T-cell (primary cell): ENCODE measurements at places on chromosomes 3 and 15.

- no peak for DNase-seq
Observed at GRCh38 chr3:25818335-25818734, 28.4 kb downstream of the OXSM start.

DNA sequence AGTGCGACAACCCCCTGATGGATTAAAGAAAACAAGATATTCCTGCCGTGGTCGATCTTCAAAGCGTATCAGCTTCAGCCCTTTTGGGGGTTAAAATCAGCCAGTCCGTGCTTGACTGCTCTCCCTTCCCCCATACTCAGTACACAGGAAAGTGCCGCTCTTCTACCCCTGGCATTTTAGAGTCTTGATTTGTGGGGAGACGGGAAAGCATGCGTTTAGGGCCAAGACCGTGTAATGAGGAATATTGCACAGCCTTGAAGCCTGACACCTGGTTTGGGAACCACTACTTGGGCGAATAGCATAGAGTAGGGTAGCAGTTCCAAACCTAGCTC, 540 bp upstream of the EDC3 start:
- DNase-seq: no peak

- DNase-seq: no peak
Observed at GRCh38 chr15:89333959-89334509, 590 bp downstream of the POLG start.

DNA sequence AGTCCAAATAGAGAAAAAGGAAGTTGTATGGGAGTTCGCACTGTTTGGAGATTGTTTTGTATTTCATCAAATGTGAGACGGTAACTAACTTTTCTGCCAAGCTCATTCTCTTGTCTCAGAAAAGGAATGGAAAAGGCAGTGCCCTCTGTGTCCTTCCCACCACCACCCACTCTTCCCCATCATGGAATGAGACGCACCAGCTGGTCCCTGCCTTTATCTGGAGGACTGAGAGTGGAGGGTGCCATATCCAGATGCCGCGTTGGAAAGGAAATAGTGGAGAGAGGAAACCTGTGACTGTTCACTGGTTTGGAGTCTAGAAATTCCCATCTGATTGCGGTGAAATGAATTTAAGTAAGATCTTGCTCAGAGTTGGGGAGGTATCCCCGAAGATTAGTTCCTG, 3.7 kb upstream of the CCK start:
- no peak for DNase-seq

GRCh38 chr15:67124911-67125588, 59.6 kb downstream of the SMAD3 start:
- DNase-seq: no peak

DNA sequence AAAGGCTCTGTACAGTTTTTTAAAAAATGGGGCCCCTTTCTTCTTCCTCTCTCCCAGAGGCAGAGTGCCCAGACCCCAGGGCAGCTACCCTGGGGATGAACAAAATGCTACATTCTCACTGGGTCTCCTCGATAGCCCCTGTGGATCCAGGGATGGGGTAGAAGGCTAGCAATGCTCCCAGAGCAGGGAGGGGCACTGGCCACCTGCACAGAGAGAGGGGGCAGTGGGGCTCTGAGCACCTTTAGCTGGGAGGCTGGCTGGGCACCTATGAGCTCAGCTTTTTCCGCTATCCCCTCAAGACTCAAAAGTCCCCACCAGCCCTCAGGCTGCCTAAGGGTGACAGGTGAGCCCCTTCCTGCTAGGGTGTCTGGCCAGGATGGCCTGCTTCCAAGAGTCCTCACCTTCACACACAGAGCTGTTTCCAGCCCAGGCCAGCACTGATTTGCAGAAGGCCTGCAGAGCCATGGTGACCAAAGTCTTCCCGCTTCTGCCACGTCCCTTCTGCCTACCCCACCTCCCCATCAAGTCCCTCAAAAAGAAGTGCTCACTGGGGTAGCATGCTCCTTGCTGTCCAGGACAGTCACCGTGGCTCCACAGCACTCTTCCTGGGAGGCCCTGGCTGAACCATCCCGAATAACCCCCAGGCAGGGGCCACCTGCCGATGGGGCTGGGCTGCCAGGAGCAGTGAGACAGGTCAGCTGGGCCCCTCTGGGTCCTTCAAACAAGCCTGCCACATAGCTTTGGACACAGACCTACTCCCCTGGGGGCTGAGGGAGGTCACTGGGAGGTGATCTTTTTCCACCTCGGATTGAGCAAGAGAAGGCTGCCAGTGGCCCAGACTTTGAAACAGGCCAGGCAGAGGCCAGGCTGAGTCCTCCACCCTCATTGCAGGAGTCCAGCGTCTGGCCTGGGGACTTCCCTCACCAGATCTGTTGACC, 20.4 kb downstream of the BMF start:
- no peak for DNase-seq

GRCh38 chr15:67575039-67575502, 32.6 kb downstream of the MAP2K5 start:
- DNase-seq: no peak

- DNase-seq: no peak
Observed at GRCh38 chr15:50562735-50563640, 16.5 kb upstream of the USP50 start.

DNA sequence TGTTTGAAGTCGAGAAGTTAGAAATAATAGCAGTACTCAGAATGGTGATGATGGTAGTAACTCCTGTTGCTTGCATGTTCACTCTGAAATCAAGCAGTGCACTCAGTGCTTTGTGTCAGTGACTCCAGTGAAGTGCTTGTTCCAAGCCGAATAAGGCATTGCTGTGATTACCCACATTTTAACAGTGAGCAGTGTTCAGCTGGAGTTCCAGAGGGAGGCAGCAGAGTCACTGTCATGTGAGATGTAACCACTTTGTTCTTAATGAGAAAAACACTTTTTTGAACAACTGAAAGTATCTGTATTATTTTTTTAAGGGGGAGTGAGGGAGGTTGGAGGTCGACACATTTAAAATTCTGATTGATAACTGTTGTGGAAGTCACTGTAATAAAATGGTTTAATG, 3.7 kb downstream of the MDFIC2 start:
- DNase-seq: no peak

DNA sequence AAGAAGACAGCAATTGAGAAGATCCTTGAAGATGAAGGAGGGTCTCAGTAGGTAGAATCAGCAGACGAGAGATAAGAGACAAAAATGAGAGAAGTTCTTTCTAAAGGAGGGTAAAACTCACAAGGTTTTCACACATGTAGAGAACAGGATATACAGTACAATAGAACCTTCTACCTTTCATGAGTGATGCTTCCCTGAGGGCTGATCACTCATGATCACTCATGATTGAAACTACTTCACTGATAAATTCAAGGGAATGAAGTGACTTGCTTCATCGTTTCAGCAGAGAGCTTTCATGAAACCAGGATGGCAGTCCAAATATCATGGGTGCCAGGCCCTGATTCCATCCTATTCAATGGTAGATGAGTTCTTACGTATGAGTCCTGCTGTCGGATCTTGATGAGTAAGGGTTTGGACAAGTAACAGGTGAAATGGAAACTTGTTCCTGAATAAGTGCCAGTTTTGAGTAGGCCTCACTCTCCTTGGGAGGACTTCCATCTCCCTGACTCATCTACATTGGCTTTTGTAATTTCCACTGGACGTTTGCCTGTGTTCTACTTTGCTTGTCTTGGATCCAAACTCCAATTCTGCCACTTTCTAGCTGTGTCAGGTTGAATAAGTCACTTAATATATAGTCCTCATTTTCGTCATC, 9.6 kb upstream of the CLDN16 start:
- no peak for DNase-seq

DNA sequence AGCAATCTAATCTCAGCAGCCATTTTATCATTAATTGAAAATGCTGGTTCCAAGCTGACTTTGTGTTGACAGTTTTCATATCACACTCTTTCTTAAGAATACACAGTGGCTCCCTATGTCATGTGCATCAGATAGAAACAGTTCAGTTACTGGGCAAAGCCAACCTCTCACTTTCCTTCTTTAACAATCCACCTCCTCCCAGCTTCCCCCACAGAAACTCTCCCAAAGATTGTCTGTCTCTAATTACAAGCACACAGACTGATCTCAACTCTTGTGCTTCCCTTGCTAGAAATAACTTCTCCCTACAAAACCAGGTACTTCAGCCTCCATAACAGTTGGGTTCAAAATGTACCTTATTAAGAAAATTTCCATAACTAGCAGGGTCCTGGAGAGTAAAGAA, 228.9 kb upstream of the WNT5A start:
- DNase-seq: no peak

DNA sequence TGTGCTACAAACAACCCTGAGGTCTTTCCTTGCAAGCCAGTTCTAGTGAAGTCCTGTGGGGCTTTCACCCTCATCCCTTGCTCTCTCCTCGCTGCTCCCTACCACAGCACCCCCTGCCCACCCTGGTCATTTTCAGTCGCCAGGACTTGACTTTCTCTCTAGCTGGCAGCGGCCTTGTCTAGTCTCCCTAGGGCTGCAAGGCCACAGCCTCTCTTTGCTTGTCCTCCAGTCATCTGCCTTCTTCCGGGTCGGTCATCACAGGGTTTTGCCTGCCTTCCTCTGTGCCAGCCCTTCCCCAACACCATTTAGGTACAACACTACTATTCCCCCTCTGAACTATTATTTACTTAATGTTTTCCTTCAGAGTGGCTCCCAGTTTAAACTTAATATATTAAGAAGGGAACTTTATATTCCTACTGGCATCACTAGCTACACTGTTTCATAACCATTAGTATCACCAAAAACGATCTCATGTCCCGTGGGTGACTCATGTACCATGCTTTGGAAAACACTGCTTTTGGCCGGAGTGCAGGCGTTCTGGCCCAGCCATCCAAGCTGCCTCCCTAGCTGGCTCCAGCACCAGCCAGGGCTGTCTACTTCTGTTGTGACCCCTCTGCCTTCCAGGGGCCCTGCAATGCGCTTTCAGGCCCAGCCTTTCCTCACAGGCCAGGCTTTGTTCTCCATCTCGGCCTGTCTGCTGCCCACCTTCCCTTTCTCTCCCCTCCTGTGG, 21.4 kb downstream of the FAH start:
- no peak for DNase-seq

DNA sequence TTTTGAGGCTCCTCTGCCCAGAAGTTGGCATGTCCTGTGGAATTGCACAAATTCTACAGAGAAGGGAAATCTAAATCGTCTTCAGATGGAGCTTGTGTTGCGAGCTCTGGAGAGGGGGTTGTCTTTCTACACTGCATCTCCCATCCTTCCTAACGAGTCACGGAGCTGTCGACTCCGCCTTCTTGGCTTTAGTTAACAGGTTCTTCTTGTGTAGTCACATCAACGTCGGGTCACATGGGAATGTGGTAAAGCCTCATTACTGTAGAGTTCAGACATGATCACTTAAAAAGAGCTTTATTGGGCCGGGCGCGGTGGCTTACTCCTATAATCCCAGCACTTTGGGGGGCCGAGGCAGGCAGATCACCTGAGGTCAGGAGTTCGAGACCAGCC, 60.0 kb downstream of the DNASE1L3 start:
- no peak for DNase-seq

GRCh38 chr3:100988080-100988479, 5.1 kb downstream of the ABI3BP start:
- no peak for DNase-seq

DNA sequence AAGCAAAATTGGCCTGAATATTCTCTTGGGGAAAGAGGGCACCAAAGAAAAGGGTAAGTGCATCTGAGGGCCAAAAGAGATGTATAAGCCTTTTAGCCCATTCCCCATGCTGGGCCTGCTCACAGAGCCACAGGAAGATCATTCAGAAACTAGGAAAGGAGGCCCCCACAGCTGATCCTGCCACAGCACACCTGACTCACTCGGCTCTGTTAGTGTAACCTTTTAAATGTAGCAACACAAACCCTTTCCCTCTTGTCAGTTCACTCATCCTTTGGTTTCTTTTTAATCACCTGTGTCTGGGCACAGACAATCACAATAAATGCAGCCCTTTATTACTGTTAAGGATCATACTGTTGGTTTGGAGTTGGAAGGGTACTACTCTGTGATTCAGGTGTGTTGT, 69.9 kb downstream of the PDCD6IP start:
- DNase-seq: no peak

DNA sequence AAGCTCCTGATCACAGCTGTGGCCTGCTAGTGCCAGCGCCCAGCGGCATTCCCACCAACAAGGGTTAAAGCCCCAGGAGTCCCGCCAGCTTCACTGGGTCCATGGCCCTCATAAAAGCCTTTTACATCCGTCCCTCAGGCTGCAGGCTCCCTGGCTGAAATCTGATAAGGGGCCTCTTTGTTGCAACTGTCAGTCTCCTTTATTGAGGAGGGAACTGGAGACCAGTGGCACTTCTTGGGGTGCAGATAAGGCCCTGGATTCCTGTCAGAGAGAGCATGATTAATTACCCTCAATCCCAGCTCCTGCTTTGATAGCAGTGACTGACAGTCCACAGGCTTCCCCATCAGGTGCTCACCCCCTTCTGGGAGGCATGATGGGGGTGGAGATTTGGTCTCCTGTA, 30.9 kb upstream of the CLK3 start:
- no peak for DNase-seq

DNA sequence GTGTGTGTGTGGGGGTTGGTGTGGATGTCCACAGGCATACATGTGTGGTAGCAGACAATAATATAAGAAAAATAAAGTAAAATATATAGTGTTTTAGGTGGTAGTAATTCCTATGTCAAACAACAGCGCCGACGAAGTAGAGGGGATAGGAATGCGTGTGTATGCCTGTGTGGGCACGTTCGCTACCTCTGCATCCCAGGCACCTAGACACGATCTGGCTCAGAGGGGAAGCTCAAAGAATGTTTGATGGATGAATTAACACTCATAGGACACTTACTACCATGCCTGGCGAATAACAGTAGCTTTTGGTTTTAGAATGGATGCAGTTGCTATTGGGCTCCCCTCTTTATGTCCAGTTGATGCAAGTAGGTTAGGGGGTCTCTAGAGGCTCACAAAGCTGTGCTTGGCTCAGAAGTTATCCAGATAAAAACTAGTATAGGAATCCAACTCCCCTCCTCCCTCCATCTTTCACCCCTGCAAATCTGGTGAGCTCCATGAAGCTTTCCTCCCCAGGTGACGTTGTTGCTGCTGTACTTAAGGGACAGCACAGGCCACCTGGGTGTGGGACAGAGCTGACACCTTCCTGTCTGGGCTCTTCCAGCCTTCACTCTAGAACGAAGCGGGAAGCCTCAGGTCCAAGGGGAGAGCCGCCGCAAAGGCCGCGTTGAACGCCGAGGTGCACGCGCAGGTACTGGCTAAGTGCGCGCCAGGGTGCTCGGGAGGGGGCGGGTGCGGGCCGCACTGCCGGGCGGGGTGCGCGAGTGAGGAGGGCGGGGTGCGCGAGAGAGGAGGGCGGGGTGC, 192.6 kb upstream of the LYSMD4 start:
- DNase-seq: peak; percentile 71

DNA sequence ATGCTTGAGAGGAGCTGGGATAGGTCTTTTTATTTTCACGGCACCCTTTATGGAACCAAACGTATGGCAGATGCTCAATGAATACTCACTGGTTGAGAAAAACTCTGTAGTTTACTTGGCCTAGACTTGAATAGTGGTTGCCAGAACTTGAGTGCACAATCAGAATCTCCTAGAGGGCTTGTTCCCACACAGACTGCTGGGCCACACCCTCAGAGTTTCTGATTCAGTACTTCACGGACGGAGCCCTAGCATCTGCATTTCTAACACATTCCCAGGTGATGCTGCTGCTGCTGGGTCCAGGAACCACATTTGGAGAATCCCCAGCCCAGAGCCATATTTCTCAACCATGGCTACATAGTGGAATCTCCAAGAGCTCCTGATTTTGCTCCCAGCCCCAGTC, 24.6 kb downstream of the CA12 start:
- no peak for DNase-seq
